ENCODE measurements at places on chromosomes 4 and X.

DNA sequence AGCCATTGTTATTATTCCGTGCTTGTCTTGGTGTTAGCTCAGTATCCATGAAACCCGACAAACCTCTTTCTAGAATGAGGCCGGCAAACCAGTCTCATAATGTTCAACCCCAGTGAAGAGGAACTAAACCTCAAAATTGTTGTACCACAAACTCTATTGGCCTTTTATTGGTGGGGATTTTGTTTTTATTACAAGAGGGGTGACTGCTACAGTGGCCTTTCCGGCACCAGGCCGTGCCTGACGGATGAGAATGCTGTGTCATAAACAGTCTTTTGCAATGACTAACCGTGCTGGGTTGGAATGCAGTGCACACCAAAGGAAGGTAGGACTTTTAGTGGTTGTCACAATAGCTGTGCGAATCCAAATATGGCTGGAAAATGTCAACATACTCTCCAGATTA, 60.8 kb downstream of the SHROOM2 start:
- DNase-seq: no peak

DNA sequence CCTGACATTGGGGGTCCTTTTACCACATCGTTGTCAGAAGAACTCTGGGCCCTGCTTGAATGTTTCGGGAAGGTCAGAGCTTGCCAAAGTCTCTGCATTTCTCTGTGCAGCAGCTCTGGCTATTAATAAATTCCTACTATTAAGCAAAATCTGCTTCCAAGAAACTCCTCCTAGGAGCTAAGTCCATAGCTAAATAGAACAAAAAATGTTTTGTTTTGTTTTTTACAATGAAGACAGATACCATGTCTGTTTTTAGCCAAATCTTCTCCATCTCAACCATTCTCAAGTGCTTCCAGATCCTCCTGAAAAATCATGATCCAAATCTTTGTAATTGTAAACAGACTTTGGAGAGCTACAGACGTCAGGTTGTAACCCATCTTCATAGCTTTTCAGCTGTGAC, 161.6 kb downstream of the SPATA18 start:
- no peak for DNase-seq

GRCh38 chrX:84108584-84108983, 79.4 kb downstream of the RPS6KA6 start:
- DNase-seq: no peak

DNA sequence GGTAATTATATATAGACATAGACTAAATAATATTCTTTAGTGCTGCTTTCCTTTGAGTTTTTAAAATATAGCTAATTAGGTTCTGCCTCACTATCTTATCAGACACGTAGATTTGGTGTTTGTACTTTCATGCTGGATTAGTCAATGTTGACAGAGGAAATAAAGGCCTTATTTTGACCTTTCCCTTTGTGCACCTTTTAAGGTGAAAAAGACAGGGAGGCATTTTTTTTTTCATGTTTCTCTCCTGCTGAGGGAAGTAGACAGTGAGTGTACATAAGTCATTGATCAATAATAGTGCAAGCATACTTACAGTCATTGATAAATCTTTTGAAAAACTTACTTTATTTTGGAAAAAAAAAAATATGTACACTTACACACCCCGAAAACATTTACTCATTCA, 467.8 kb downstream of the GRXCR1 start:
- DNase-seq: no peak

GRCh38 chr4:185464887-185465286, 6.6 kb downstream of the CCDC110 start:
- no peak for DNase-seq

GRCh38 chrX:84876876-84877275, 126.8 kb upstream of the APOOL start:
- no peak for DNase-seq

GRCh38 chr4:81592701-81593100, 121.0 kb upstream of the RASGEF1B start:
- DNase-seq: no peak

- no peak for DNase-seq
These were observed 31.6 kb downstream of the IQCM start for GRCh38 chr4:149784018-149784417.

DNA sequence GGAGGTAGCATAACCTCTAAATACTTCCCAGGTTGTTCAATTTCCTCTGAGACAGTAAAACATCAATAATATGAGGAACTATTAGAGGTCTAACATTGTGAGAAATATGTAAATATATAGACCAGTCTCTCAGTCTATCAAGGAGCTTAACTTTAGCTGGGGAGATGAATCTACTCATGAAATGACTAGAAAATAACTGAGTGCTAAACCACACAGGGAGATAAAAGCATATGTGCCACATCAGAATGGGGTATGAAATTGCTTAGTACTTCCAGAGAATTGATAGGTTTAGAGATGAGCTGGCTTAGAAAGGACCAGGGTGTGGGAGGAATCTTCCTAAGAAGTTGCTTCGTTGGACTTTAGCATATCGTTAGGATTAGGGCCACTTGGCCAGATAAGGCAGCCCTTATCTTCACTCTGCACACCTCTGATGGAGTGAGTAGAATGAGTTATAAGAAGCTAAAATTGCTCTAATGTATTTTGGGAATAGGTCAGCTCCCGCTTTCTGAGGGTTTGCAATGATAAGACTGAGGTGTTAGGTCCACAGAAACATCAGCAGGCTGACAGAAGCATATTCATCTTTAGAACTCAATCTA, 299.2 kb downstream of the UNC5C start:
- no peak for DNase-seq

Data from endothelial cell (in vitro differentiated cells).